Purkinje cell (primary cell): ENCODE measurements at places on chromosomes 16 and 17. TPM values are rescaled to one million over a fixed set of nuclear protein-coding genes. Genes with fewer than 3 reads are reported as not detected.

The GRAP gene
- not detected in 2 replicates for polyA plus RNA-seq

The LRRC37A gene
- 0.09 and 0.63 TPM in 2 replicates for polyA plus RNA-seq

The LRRC45 gene
- not detected in 2 replicates for polyA plus RNA-seq

The TNFRSF17 gene
- polyA plus RNA-seq: 6.6 and 15.0 TPM in 2 replicates

The ITFG1 gene
- polyA plus RNA-seq: 251 and 255 TPM in 2 replicates

The SLC6A2 gene
- not detected in 2 replicates for polyA plus RNA-seq

The KCNG4 gene
- not detected in 2 replicates for polyA plus RNA-seq

The HOXB5 gene
- not detected in 2 replicates for polyA plus RNA-seq

The ACSM5 gene
- polyA plus RNA-seq: 0.62 and 2.9 TPM in 2 replicates

The TBC1D26 gene
- not detected in 2 replicates for polyA plus RNA-seq

The NECAB2 gene
- polyA plus RNA-seq: 21.3 TPM in 1 of 2 replicates, not detected in the other

The CLEC18C gene
- not detected in 2 replicates for polyA plus RNA-seq

The TUBB3 gene
- polyA plus RNA-seq: 77.9 and 96.8 TPM in 2 replicates
